Liver (tissue), 10 donors: ENCODE measurements at places on chromosomes 11 and 22. TPM values are rescaled to one million over a fixed set of nuclear protein-coding genes. Genes with fewer than 3 reads are reported as not detected.

The TREH gene
- total RNA-seq: not detected

GRCh38 chr11:35780951-35781860 is 118.6 kb downstream of the TRIM44 start:
- DNase-seq: no peak

DNA sequence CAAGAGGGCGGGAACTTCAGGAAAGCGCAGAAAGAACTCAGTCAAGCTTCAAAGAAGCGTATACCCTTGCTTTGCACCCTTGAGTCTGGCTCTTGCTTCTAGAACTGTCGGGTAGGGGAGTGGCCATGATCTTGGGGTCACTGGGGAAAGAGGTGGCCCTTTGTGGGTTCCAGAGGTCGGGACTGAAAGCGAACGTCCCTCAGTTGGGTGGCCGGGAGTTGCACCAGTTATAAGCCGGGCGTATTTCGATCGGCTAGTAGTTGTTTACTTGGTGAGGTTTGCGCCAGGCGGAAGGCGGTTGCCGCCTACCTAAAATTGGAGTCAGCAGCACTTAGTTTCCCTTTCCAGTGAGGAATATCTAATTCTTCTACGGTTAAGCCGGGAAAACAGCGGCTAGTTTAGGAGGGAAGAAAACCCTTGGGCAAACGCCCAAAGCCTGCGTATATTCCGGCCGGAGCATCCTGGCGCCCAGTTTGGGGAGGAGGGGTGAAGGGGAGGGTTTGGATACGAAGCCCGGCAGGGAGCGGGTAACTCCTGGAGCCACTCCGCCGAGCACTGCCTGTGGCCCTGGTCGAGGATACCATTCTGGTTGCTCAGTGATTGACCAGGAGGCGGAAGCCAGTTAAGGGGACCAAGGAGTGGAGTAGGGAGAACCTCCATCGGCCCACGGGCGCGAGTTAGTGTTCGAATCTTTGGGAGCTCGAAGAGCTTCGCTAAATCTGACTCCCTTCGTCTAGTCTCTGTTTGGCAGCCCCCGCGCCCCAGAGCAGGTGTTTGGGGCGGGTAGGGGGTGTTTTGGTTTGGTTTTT is 807 bp upstream of the WT1 start:
- DNase-seq: no peak

GRCh38 chr11:107928767-107929507 is 689 bp downstream of the RAB39A start:
- no peak for DNase-seq

GRCh38 chr22:48192920-48193319 is 1430.5 kb downstream of the TBC1D22A start:
- DNase-seq: no peak
